ENCODE measurements at places on chromosomes 2 and 18. TPM values are rescaled to one million over a fixed set of nuclear protein-coding genes. Genes with fewer than 3 reads are reported as not detected.

GRCh38 chr2:128413718-128414341 lies 95.2 kb upstream of the HS6ST1 start:
- no peaks in the 10 kb centered on the region for H3K27me3 ChIP-seq
- no peaks in the 10 kb centered on the region for H3K36me3 ChIP-seq

GRCh38 chr2:15730545-15731212 lies 139.0 kb downstream of the DDX1 start:
- no peaks in the 10 kb centered on the region for H3K4me1 ChIP-seq
- H3K4me3 ChIP-seq, result no peak overlapping the region
- DNase-seq, result no peak
- H3K27ac ChIP-seq, result no peak overlapping the region

DNA sequence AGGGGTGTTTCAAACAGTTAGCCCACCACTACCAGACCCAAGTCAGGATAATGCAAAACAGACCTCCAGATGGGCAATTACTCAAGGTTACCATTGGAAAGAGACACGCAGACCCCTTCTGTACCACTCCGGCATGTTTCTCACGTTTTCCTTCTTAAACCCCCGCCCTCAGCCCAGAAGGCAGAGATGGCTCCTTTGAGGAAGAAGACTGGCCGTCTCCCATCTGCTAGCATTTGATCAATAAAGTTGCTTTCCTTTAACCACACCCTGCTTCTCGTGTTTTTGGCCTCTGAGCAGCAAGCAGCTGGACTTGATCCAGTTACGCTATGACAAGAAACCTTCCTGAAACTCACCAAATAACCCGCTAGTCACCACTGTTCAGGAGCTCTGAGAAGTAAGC lies 1012.4 kb upstream of the GYPC start:
- no peak overlapping the region for H3K27ac ChIP-seq
- H3K36me3 ChIP-seq, result no peaks in the 10 kb centered on the region
- no peaks in the 10 kb centered on the region for H3K27me3 ChIP-seq
- no peak for DNase-seq
- no peak overlapping the region for H3K4me3 ChIP-seq

GRCh38 chr2:227430639-227431038 lies 41.3 kb upstream of the AGFG1 start:
- H3K4me1 ChIP-seq, result peaks cover 7% of the 10 kb centered on the region
- no peak overlapping the region for H3K4me3 ChIP-seq
- no peak for DNase-seq
- no peak overlapping the region for H3K27ac ChIP-seq
- H3K27me3 ChIP-seq, result no peaks in the 10 kb centered on the region

- no peak for DNase-seq
- no peaks in the 10 kb centered on the region for H3K36me3 ChIP-seq
- H3K27me3 ChIP-seq, result peaks cover 4% of the 10 kb centered on the region
- no peaks in the 10 kb centered on the region for H3K4me1 ChIP-seq
Observed at GRCh38 chr2:181780047-181780651, 99.8 kb upstream of the NEUROD1 start.

DNA sequence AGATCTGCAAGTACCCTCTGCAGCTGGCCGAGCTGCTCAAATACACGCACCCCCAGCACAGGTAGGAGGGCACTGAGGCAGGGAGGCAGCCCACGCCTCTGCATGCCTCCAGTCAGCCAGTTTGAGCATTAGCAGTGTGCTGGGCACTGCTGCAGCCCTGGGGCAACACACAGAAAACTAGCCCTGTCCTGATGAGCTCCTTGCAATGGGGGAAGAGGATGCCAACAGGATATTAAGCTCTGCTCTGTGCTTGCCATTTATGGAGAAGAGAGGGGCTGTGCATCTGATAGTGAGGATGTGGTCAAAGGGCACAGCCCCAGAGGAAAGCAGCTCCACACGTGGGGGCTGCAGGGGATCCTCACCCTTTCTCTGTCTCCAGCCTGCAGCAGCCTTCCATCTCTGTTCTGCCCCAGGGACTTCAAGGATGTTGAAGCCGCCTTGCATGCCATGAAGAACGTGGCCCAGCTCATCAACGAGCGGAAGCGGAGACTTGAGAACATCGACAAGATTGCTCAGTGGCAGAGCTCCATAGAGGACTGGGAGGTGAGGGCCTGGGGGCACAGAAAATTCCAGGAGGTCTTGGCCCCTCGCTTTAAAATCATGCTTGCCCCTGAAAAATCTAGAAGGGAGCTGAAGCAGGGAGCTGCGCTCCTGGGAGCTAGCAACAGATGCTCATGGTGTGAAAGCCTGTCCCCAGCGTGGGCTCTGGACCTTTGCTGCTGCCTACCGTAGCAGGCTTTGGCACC lies 51.7 kb downstream of the FAM168B start:
- H3K27me3 ChIP-seq, result no peaks in the 10 kb centered on the region
- no peak overlapping the region for H3K27ac ChIP-seq
- H3K4me3 ChIP-seq, result no peak overlapping the region
- no peaks in the 10 kb centered on the region for H3K36me3 ChIP-seq
- peaks cover 28% of the 10 kb centered on the region for H3K4me1 ChIP-seq

DNA sequence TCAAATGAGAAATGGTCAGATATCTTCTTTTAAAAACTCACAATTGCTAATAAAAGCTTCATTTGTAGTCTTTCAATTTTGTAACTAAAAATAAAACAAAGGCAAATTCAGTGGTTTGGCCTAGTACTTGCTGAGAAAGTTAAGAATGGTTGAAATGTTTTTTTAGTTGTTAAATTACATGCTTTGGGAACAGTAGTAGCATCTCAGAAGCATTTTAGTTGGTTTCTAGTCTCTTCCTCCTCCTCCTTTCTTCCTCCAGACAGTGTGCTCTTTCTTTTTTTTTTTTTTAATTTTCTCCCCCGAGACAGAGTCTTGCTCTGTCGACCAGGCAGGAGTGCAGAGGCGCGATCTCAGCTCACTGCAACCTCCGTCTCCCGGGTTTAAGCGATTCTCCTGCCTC lies 9.8 kb downstream of the TRAK2 start:
- H3K4me3 ChIP-seq, result no peak overlapping the region
- DNase-seq, result no peak
- H3K4me1 ChIP-seq, result peaks cover 29% of the 10 kb centered on the region
- peaks cover 5% of the 10 kb centered on the region for H3K36me3 ChIP-seq
- H3K27me3 ChIP-seq, result no peaks in the 10 kb centered on the region

DNA sequence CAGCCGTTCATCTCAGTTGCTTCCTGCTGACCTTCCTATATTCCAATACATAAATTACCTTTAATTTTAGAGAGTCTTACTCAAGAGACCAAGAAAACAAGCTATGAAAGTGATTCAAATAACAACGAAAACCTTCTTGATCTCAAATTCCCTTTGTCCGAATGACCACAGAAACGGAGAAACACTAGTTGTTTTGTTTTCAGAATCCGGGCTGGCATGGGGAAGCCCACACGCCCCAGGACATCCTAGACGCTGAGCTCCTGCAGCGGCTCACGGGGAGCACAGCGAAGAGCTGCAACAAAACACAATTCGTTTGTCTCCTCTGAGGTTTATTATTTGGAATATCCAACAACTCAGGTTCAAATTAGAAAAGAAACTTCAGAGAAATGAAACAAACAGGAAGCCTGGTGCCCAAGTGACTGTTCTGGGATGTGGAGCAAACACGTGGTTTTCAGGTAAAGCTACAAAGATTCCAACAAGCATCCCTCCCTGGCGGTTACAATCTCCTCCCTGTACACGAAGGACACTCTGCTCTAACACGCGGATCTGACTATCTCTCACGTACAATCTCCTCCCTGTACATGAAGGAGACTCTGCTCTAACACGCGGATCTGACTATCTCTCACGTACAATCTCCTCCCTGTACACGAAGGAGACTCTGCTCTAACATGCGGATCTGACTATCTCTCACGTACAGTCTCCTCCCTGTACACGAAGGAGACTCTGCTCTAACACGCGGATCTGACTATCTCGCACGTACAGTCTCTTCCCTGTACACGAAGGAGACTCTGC lies 237.5 kb downstream of the TWIST2 start:
- H3K27me3 ChIP-seq, result no peaks in the 10 kb centered on the region
- no peak overlapping the region for H3K27ac ChIP-seq
- H3K4me1 ChIP-seq, result no peaks in the 10 kb centered on the region
- no peak overlapping the region for H3K4me3 ChIP-seq
- peaks cover 11% of the 10 kb centered on the region for H3K36me3 ChIP-seq

- H3K27ac ChIP-seq, result no peak overlapping the region
- no peaks in the 10 kb centered on the region for H3K27me3 ChIP-seq
- H3K4me3 ChIP-seq, result no peak overlapping the region
- H3K4me1 ChIP-seq, result no peaks in the 10 kb centered on the region
- no peak for DNase-seq
Observed at GRCh38 chr2:50987616-50988313, 44.2 kb downstream of the NRXN1 start.

DNA sequence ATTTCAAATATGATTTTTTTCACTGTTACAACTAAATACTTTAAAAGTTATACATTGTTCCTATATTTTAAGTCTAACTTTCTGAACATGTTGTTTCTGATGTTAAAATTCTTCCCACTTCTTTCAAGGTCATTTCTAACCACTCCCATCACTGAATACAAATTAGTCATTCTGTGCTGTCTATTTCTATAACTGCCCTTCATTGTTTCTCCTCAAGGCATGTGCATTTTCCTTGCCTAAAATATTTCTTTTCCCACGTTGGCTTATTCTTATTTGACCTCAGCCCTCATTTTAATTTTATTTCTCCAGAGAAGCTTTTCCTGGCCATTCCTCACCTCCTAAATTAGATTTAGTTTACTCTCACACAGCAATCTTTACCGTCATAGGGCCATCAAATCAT lies 198.9 kb upstream of the GULP1 start:
- H3K36me3 ChIP-seq, result no peaks in the 10 kb centered on the region
- H3K4me1 ChIP-seq, result no peaks in the 10 kb centered on the region
- no peaks in the 10 kb centered on the region for H3K27me3 ChIP-seq
- no peak overlapping the region for H3K27ac ChIP-seq

DNA sequence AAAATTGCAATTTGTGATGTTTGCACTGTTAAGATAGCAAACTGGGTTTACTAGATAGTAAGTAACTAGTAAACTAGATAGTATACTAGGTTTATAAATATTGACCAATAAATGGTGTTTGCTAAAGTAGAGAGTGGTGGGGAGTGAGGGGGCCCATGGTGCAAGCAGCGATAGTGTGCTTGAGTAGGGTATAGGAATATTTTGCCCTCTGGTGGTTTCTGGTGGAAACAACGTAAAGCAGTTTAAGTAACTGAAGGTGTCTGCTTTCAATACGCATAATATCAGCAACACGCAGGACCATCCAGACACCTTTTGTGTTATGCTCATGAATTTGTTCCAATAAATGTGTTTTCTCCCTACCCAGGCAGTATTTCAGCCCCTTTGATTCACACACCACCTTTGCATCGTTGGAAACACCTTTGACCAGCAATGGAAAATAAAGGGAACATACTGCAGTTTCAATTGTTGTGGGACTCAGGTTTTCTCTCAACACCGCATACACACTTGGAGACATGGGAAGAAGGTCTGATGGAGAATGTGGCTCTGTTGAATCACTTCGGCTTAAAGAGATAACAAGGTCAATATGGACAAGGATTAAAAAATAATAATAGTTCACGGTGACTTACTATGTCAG lies 16.7 kb upstream of the STAT1 start:
- H3K36me3 ChIP-seq, result peaks cover 23% of the 10 kb centered on the region
- peaks cover 47% of the 10 kb centered on the region for H3K4me1 ChIP-seq

- no peaks in the 10 kb centered on the region for H3K36me3 ChIP-seq
- H3K27me3 ChIP-seq, result peaks cover 9% of the 10 kb centered on the region
- no peaks in the 10 kb centered on the region for H3K4me1 ChIP-seq
- no peak overlapping the region for H3K27ac ChIP-seq
- H3K4me3 ChIP-seq, result no peak overlapping the region
Observed at GRCh38 chr18:45751766-45752165, 27.8 kb downstream of the SLC14A1 start.

- H3K4me3 ChIP-seq, result no peak overlapping the region
- DNase-seq, result no peak
- H3K4me1 ChIP-seq, result peaks cover 3% of the 10 kb centered on the region
- peaks cover 16% of the 10 kb centered on the region for H3K27me3 ChIP-seq
- H3K27ac ChIP-seq, result no peak overlapping the region
Observed at GRCh38 chr2:210496512-210496911, 20.0 kb upstream of the LANCL1 start.

DNA sequence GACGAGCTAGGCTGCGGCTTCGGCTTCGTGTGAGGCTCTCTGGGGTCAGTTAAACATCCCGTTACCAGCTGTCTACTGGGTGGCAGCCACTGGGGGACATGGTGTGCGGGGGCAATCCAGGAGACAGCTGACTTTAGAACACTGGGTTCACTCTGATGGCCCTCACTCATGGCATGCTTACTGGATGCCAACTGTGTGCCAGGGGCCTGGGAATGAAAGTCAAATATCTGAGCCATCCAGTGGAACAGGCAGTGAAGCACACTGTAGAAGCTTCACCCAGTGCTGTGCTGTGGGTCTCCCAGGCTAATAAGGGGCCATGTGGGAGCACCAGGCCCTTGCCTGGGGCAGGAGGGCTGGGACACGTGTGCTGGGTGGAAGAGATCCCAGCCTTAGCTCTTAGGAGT lies 48.3 kb downstream of the GLI2 start:
- no peak overlapping the region for H3K4me3 ChIP-seq
- H3K4me1 ChIP-seq, result no peaks in the 10 kb centered on the region
- no peaks in the 10 kb centered on the region for H3K36me3 ChIP-seq
- no peak for DNase-seq
- no peak overlapping the region for H3K27ac ChIP-seq

DNA sequence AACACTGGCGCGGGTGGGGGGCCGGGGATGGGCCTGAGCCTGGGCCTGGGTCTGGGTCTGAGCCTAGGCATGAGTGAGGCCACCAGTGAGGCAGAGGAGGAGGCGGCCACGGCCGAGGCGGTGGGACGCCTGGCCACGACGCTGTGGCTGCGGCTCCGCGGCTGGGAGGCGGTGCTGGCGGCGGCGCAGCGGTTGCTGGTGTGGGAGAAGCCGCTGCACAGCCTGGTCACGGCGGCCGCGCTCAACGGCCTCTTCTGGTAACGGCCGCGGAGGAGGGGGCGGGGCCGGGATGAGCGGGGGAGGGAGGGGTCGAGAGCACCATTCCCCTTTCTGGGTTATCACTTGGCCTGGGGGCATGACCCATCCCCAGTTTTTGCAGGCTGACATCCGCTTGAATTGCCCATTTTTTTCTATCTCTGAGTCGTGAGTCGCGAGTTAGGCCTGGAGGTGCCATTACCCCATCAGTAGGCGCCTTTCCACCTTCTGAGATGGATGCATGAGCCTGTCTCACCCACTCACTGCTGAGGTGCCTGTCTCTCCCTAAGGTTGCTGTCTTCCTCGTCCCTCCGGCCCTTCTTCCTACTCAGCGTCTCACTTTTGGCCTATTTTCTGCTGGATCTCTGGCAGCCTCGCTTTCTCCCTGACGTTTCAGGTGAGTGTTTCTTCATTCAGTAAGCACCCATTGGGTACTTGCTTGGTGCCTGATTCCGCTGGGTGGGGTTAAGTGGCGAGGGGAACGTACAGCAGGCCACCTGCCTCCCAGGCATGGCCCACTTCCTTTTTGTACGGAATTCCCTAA lies 501 bp downstream of the RETREG2 start:
- peaks cover 26% of the 10 kb centered on the region for H3K36me3 ChIP-seq
- H3K4me3 ChIP-seq, result peak overlapping the region; percentile 84
- no peaks in the 10 kb centered on the region for H3K27me3 ChIP-seq
- DNase-seq, result peak; percentile 61
- peaks cover 54% of the 10 kb centered on the region for H3K4me1 ChIP-seq
- H3K27ac ChIP-seq, result peak overlapping the region; percentile 68

- peaks cover 35% of the 10 kb centered on the region for H3K27me3 ChIP-seq
- no peak for DNase-seq
- H3K36me3 ChIP-seq, result no peaks in the 10 kb centered on the region
- H3K27ac ChIP-seq, result no peak overlapping the region
- H3K4me1 ChIP-seq, result no peaks in the 10 kb centered on the region
Observed at GRCh38 chr2:233668605-233669260, 3.0 kb upstream of the UGT1A9 start.

ZNF24 gene
- total RNA-seq, result 48.6 TPM

LIMS3 gene
- total RNA-seq, result 3.3 TPM

HOXD9 gene
- total RNA-seq, result not detected

PRSS56 gene
- total RNA-seq, result not detected

COPS8 gene
- total RNA-seq, result 66.8 TPM

UNC80 gene
- total RNA-seq, result not detected

CSRNP3 gene
- total RNA-seq, result not detected

POTEI gene
- total RNA-seq, result not detected

CNTNAP5 gene
- not detected for total RNA-seq

ANKRD30B gene
- not detected for total RNA-seq
